ENCODE measurements at places on chromosomes 13 and 19.
A peak's percentile ranks its signal among the peaks of the same experiment; 100 is the strongest.

DNA sequence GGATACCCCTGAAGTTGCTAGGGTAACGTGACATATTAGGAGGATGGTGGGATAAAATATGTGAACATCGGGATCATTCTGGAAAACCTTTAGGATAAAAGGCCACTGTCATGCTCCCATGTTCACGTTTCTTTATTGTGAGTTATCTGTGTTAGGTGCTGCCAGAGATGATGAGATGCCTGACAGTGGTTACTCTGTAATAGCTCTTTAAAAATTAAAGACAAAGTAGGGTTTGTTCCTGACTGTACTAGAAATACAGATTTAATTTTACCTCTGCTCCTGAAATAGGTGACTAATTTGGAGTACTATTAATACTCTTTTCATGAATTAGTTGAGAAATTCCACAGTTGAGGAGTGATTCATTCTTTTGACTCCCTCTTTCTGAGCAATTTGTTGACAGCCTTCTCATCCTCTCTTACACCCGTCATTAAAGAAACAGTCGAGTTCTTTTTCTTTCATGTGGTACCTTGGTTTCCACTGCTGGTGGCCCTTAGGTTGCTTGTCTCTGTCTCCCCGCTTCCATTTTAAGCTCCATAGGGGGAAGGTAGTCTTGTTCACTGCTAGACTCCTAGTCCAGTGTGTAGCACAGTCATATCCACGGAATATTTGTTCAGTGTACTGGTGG lies 28.4 kb downstream of the SAE1 start:
- DNase-seq = peak; percentile 78

- no peak for DNase-seq
These were observed 6.8 kb upstream of the DPRX start for GRCh38 chr19:53624771-53625545.

GRCh38 chr13:41931337-41931736 lies 29.6 kb downstream of the VWA8 start:
- peak; percentile 63 for DNase-seq

DNA sequence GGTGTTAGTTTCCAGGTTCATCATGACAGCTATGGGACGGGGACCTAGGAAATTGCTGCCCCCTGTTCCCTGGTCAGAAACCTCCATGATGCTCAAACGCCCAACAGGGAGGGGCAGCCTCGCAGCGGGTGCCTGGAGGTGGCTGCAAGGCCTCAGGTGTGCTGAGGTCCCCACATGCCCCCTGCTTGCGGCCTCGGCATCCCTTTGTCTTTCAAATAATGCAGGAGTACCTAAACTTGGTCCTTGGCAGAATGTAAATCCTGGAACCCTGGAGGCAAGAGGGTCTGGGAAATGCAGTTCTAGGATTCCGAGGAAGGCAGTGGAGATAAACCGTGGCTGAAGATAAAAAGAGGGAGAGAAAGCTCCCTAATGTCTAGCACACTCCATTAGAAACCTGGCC lies 52.4 kb downstream of the SKA3 start:
- DNase-seq = no peak

- DNase-seq = peak; percentile 56
These were observed 19.9 kb downstream of the ZSWIM9 start for GRCh38 chr19:48190288-48190884.

DNA sequence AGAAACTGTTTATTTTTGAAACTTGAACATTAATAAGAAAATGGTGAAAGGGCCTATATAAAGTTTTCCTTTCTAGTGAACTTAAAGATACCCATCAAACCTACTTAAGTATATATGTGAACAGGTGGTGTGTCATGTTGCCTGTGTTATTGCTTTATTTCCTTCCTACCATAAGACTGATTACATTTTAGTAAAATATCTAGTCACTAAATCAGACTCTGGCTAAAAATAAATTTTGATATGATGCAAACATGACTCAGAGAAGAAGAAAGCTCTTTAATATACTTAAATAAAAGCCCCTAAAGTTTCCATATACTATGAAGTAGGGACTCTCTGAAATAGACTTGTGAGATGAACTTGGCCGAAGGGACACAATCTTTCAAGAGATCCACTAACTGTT lies 35.1 kb upstream of the FBXL3 start:
- DNase-seq = peak; percentile 31

DNA sequence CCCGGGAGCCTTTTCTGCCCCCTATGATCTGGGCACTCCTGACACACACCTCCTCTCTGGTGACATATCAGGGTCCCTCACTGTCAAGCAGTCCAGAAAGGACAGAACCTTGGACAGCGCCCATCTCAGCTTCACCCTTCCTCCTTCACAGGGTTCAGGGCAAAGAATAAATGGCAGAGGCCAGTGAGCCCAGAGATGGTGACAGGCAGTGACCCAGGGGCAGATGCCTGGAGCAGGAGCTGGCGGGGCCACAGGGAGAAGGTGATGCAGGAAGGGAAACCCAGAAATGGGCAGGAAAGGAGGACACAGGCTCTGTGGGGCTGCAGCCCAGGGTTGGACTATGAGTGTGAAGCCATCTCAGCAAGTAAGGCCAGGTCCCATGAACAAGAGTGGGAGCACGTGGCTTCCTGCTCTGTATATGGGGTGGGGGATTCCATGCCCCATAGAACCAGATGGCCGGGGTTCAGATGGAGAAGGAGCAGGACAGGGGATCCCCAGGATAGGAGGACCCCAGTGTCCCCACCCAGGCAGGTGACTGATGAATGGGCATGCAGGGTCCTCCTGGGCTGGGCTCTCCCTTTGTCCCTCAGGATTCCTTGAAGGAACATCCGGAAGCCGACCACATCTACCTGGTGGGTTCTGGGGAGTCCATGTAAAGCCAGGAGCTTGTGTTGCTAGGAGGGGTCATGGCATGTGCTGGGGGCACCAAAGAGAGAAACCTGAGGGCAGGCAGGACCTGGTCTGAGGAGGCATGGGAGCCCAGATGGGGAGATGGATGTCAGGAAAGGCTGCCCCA lies 8.5 kb upstream of the CEACAM7 start:
- no peak for DNase-seq

DNA sequence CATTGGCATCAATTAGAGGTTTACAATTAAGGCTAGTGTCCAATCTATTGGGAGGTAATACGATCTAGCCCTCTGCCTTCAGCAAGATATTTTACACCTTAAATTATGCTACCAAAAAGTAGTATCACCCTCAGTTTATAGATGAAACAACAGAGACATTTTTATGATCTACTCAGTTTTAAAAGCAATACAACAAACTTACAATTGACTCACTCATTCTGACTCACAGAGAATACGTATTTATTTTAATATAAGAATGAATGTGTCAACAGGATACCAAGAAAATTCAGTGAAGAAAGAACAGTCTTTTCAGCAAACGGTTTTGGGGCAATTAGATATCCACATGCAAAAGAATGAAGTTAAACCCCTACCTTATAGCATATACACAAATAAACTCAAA lies 32.5 kb upstream of the STARD13 start:
- no peak for DNase-seq

- no peak for DNase-seq
These were observed 227.8 kb downstream of the LACC1 start for GRCh38 chr13:44107357-44108121.

- DNase-seq = no peak
These were observed 610.1 kb upstream of the SLC10A2 start for GRCh38 chr13:103676329-103676728.

All from fibroblast of lung (primary cell).